ENCODE measurements at places on chromosomes 6 and 20.

DNA sequence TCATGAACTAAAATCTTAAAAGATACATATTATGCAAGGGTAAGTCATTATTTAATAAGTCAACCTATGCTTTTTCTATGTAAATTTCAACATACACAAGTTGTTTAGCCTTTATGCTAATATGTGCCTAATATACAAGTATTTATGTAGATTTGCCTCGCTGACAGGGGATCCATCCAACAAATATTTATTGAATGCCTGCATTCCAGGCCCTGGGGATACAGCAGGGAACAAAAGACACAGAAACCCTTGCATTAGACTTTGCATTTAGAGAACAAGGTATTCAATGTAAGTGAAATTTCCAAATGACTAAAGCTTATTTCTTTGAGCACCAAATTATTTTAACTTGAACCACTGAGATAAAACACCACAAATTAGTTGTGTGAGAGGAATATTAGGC, 19.1 kb downstream of the SERINC1 start:
- no peaks in the 10 kb centered on the region for H3K27me3 ChIP-seq
- H3K36me3 ChIP-seq, result peaks cover 15% of the 10 kb centered on the region
- no peaks in the 10 kb centered on the region for H3K4me1 ChIP-seq
- no peak for DNase-seq
- H3K4me3 ChIP-seq, result no peak overlapping the region

DNA sequence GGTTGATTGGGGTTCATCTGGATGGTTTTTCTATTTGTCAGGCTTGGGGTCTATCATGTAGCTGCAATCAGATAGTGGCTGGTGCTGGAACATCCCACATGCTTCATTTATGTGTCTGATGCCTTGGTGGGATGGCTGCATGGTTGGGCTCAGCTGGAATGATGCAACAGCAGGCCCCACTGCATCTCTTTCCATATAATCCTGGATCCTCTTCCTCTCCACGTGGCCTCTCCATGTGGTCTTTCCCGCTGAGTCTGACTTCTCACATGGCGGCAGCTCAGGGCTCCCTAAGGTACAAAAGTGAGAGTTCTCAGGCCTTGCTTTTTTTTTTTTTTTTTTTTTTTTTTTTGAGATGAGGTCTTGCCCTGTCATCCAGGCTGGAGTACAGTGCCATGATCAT, 65.0 kb upstream of the SUPT3H start:
- peaks cover 23% of the 10 kb centered on the region for H3K4me1 ChIP-seq
- H3K27me3 ChIP-seq, result no peaks in the 10 kb centered on the region
- no peaks in the 10 kb centered on the region for H3K36me3 ChIP-seq
- H3K4me3 ChIP-seq, result no peak overlapping the region
- H3K27ac ChIP-seq, result no peak overlapping the region
- DNase-seq, result no peak

GRCh38 chr6:22569281-22570184, at the start of gene HDGFL1:
Gene HDGFL1, plus strand, starts transcription at chr6:22569566. Its CDS starts 10 bp downstream, at chr6:22569576.
- no peak within 1 kb of the TSS for H3K27ac ChIP-seq
- no peak for DNase-seq
- H3K36me3 ChIP-seq, result no peaks in the 10 kb centered on the region
- no peaks in the 10 kb centered on the region for H3K27me3 ChIP-seq
- H3K4me3 ChIP-seq, result no peak within 1 kb of the TSS

DNA sequence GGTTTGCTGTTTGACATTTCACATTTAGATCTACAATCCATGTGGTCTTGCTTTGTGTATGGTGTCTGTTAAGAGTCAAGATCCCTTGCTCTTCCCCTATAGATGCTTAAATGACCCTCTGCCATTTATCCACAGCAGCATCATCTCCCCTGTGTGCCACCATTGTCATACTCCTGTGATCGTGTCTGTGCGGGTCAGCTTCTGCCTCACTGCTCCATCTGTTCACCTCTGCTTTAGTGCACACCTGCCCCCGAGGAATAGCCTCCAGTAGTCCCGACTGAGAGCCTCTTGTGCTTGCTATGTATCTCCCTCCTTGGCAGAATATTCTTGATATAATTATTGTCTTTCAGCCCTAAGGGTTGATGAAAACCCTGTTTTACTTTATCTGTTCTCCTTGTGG, 551.2 kb downstream of the CDH26 start:
- no peak for DNase-seq
- H3K4me3 ChIP-seq, result no peak overlapping the region
- H3K27me3 ChIP-seq, result no peaks in the 10 kb centered on the region
- no peaks in the 10 kb centered on the region for H3K36me3 ChIP-seq
- H3K27ac ChIP-seq, result no peak overlapping the region
- no peaks in the 10 kb centered on the region for H3K4me1 ChIP-seq

- H3K4me1 ChIP-seq, result no peaks in the 10 kb centered on the region
- H3K36me3 ChIP-seq, result no peaks in the 10 kb centered on the region
- no peak for DNase-seq
- no peak overlapping the region for H3K27ac ChIP-seq
- H3K27me3 ChIP-seq, result no peaks in the 10 kb centered on the region
Measured at GRCh38 chr20:52476074-52476750, 284.6 kb upstream of the ZFP64 start.

Data from esophagus squamous epithelium (tissue), 5 donors.